Stimulated activated CD4-positive, alpha-beta T cell treated with anti-CD3 and anti-CD28 coated beads, Interleukin-2, amount 100 ng/mL, for 24 hours (primary cell): ENCODE measurements at places on chromosomes 2 and 18.

DNA sequence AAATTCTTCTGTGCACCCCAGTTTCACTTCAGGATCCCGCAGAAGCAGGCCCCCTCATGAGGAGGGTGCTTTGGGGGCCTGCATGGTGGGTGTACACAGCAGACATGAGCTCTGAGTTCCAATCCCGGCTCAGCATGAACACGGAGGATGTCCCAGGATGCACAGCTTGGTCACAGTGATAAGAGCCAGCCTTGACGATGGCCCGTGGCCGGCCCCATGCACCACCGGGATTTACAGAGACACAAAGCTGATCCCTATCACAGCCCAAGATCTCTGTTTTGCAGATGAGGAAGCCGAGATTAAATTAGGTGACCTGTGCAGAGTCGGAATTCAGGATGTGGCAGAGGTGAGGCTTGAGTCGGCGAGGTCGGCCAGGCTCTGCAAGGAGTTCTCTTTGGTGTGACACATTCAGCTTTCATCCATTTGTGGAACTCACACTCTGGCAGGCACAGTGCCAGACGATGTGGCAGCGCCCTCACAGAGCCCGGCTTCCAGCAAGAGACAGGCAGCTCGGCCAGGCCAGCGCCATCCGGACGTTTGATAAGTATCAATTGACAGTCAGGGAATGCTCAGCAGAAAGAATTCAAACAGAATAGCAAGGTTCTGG lies 456.3 kb upstream of the MYT1L start:
- no peak for DNase-seq

- no peak for DNase-seq
Measured at GRCh38 chr2:103868396-103868795, 985.5 kb upstream of the POU3F3 start.

DNA sequence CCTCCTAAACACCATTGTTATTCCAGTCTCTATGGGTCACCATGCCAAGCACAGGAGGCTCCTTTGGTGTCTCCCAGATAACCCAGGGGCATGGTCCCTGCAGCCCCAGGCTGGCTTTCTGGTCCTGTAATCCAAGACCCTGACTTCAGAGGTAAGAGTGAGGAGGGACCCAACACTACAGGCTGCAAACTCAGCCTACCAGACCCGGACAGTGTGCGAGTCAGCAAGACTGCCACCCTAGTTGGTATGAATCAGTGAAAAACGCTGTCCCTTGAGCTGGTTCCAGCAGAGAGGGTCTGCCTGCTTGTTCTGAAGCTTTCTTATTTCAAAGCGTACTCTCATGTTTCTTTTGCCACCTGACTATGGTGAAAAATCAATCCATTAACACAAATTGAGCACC lies 47.6 kb upstream of the ZFP36L2 start:
- no peak for DNase-seq

DNA sequence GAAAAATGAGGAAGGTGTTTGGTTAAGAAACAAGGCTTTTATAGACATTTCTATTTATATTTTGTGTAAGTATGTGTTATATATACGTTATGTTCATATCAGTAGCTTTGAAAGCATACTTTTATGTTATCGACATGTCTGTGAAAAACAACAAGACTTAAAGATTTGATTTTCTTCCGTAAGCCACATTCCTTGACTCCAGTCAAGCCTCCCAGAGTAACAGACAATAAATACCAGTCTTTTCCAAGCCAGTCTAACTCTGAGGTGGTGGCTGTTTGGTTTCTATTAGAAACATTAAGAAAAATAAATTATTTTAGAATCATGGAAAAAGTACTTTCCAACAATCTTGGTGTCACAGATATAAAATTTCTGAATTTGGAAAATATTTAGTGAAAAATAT lies 16.3 kb upstream of the ITGAV start:
- no peak for DNase-seq

- no peak for DNase-seq
Measured at GRCh38 chr2:196980473-196980872, 54.0 kb upstream of the PGAP1 start.

DNA sequence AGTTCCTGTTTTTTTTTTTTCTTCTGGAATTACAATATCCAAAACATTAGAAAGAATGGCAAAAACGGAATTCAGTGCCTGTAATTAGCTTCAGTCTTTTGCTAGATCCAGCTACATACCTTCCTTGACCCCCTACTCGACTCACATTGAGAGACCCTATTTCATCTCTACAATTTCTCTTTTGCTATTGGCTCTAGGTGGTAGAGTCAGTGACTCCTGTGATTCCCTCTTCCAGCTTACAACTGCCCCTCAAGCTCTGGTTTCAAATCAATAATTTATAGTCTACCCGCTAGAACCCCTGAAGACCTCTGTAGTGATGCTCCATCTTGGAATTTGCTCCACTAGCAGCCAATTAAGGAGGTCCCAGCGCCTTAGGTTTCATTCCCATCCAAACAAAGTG lies 125.8 kb downstream of the TMEFF2 start:
- no peak for DNase-seq

GRCh38 chr2:29558097-29558496 lies 363.3 kb downstream of the ALK start:
- DNase-seq = no peak

- DNase-seq = no peak
Measured at GRCh38 chr18:26482569-26482968, 65.8 kb downstream of the KCTD1 start.

GRCh38 chr2:205860181-205860580 lies 177.9 kb downstream of the NRP2 start:
- DNase-seq = no peak

- no peak for DNase-seq
Measured at GRCh38 chr2:235225261-235225660, 268.6 kb upstream of the AGAP1 start.

- DNase-seq = no peak
Measured at GRCh38 chr2:232615339-232615738, 18.1 kb upstream of the EFHD1 start.

DNA sequence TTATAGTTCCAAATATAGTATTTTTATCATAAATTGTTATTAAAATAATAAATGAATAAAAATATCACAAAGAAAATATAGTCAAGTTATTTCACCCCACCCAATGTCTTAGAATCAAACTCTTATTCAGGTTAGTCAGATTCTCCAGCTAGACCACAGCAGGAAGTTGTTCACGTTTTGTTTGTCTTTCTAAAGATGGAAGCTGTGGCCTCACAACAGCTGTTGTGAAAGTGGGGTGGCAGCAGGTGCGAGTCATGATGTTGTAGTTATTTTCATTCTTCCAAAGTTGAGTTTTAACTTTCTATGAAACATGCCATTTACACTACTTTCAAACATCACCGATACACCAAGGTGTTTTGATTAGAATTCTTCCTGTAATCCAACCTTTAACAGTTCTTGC lies 272.9 kb downstream of the SLC8A1 start:
- no peak for DNase-seq

DNA sequence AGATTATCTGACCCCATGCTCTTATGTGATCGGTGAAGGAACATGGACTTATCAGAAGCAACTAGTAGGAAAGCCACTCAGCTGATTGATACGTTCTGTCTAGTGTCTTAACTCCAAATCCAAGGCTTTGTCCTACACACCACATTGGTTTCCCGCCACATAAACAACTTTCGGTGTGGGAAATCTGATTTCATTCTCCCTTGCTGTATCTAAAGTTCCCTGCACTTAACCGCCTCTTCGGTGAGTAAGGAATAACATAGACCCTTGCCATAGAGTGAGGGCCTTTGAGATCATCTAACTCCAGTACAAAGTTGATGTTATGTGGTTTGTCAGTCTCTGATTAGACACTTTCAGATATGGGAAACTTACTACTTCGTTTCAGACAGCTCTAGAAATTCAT lies 538.2 kb upstream of the TNP1 start:
- no peak for DNase-seq

DNA sequence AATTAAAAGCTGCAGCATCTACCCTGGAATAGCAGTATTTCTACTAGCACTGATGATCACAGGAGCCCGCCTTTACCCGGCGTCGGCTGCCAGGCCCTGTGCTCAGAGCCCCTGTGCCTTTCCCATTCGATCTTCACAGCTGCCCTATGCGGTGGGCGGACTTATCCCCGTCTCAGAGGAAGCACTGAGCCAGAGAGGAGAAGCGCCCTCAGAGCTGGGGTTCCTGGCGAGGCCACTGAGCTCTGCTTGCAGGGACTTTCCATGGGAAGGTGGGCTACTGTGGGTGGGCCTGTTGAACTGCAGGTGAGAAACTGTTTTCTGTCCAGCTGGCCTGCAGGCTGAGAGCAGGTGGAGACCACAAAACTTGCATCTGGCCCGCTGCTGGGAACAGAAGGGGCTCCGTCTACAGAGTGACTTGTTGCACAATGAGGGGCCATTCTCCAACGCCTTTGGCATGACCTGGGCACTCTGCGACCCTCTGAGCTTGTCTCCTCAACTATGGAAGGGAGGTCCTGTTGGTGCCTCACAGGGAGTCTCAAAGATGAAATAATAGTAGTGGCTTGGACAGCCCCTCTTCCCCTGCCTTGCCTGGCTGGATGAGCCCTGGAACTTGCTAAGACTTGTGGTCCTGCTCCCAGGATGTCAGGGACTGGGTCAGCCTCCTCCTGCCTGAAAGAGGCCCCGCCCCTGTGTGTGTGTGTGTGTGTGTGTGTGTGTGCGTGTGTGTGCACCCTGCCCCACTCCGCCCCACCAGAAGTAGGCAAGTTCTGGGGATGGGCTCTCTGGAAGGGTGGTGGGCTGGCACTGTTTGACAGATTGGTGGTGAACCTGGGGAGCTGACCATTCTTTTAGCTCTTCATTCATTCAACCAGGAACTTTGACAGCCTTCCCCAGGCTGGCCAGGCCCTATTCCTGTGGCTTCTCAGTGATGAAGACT lies 32.7 kb downstream of the GLI2 start:
- no peak for DNase-seq

- DNase-seq = no peak
Measured at GRCh38 chr2:147525819-147526489, 318.9 kb upstream of the ACVR2A start.

DNA sequence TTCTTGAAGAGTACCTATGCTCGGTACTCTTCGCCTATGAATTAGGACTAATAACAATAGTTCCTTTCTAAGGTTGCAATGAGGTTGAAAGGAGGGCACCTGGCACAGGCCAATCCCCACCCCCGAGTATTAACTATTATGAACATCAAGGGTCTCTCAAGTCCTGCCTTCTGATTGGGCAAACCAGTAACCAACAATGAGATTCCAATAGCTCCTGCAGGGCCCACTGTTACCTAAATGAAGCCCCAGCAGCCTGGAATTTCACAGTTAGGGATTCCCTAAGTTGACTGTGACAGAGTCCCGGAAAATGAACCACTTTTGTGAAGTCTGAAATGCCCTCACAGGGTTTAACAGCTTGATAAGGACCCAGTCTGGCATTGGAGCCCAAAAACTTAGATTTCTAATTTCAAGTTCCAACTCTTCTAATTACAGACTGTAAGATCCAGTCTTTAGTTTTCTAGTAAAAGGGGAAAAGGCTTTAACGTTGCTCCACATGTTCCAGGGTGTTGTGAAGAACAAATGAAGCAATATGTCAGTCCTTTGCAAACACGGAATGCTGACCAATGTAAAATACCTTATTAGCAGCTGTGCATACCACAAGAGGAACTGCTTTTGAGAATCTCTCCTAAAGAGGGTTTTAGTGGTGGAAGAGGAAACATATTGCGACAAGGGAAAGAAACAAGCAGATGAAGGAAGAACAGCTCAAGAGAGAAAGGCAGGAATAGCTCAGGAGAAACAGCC lies 277.7 kb upstream of the MAP2 start:
- no peak for DNase-seq

- DNase-seq = no peak
Measured at GRCh38 chr2:189569295-189569910, 11.2 kb downstream of the SLC40A1 start.

DNA sequence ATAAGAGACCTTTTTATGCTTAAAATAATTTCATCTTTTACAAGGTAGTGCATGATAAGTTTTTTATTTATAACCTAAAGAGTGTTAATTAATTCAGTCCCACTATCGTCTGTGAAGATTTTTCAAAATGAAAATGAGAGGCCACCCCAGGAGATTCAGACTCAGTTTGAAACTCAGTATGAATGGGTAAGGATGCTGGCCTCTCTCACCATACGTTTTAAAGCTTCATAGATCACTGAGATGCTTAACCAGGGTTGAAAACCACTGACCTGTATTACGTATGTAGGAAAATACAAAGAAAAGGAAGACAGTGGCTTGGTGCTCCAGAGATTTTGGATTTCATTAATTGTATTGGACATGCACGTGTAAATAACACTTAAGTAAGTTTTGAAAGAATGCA lies 278.7 kb downstream of the FSIP2 start:
- no peak for DNase-seq

DNA sequence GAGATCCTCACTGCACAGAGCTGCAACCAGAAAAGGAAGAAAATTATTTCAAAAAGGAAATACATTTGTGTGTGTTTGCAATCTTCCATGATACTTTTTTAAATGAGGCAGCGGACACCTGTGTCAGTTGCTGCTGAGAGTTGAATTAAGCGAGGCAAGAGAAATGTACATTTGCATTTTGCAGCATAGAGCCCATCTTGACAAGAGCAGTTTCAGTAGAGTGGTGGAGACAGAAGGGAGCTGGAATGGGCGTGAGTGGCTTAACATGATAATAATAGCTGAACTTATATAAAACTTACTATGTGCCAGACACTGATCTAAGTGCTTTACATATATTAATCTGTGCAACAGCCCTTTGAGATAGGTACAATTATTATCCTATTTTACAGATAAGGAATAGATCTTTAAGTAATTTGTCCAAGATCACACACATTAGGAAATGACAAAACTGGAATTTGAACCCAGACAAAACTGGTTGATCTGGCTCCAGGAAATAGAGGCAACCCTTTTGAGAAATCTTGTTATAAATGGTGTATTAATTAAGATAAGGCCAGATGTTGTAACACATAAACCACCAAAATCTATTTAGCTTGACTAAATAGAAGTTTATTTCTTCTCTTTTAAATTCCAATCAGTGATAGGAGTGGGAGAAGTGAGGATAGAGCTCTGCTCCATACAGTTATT lies 68.7 kb downstream of the SDC1 start:
- no peak for DNase-seq

DNA sequence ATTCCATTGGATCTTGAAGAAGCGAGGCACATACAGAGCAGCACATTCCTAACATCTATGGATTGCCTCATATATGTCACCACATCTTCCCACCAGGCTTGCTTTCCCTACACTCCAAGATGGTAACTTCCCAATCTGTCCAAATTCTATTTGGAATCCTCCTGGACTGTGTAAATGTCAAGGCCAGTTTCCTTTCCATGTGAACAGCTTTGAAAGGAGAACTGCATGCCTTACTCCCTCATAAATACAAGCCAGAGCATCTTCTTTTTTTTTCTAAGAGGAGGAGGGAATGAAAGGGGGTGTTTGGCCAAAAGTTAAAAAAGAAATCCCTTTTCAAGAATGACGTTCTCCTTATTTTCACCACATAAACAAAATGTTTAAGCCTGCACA lies 103.8 kb upstream of the OSR1 start:
- no peak for DNase-seq

- DNase-seq = no peak
Measured at GRCh38 chr2:74507926-74508520, 528 bp upstream of the PCGF1 start.
